ENCODE measurements at places on chromosomes 4 and X.

- no peak for DNase-seq
Measured at GRCh38 chr4:143726714-143727113, 26.2 kb upstream of the FREM3 start.

- no peak for DNase-seq
Measured at GRCh38 chr4:78342125-78342524, 209.4 kb upstream of the ANXA3 start.

GRCh38 chrX:130009658-130010223 is 27.3 kb downstream of the BCORL1 start:
- no peak for DNase-seq

DNA sequence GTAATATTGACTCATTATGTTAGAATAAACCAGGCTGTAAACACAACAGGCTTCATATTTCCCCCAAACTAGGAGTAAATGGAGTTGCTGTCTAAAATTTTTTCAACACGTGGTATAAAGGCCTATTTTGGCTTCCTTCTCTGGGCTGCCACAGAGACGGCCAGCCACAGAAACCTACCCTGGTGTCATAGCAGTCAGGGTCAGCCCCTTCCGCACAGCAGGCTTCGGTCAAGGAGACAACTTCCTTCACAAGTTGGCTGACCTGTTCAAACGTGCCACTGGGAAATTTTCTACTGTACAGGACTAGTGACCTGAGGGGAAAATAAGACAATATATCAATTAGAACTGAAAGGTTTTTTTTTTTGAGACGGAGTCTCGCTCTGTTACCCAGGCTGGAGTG is 15.8 kb downstream of the GC start:
- DNase-seq = no peak

GRCh38 chr4:175469514-175469913 is 342.6 kb downstream of the GPM6A start:
- DNase-seq = peak; percentile 30

DNA sequence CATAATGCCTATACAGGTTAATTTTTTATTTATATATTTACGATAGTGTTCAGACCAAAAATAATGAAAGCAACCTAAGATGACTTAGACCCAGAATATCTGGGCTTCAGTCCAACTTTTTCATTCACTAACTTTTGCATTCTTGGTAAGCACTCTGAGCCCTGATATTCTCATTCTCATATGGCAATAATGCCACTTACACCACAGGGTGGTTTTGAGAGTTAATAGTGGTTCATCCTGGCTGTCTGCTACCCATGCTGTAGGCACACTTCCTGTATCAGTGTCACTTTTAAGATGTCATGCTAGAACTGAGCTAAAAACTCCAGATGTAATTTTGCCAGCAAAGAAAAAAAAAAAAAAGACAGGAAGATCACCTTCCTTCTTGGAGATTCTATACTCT is 508.7 kb upstream of the FMR1 start:
- no peak for DNase-seq

DNA sequence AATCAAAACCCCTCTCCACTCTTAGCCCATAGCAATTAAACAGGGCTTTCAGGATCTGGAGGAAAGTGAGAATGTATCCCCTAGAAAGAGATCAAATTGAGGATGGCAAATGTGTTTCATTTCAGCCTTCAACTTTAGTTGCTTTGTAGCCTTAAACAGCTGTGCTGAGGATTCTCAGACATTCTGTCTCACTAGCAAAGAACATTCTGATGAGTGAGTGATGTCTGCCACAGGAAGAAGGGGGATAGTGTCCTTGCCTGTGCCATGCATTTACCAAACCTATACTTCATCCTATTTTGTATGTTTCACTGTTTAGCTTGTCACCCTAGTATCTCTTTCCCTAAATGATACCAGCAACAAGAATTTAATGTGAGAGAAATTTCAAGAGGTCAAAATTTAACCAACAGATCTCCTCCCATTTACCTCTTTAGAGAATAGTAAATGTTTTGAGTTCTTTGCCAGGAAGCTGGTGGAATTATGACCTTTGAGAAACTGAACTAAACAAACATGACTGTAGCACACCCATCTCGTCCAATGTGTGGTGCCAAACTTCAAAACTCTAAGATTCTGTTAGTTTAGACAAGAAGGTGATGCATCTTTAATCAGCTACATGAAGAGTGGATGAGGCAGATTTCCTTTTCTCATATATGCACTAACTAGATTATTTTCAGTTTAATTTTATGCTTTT is 165.6 kb downstream of the PALLD start:
- DNase-seq = no peak

DNA sequence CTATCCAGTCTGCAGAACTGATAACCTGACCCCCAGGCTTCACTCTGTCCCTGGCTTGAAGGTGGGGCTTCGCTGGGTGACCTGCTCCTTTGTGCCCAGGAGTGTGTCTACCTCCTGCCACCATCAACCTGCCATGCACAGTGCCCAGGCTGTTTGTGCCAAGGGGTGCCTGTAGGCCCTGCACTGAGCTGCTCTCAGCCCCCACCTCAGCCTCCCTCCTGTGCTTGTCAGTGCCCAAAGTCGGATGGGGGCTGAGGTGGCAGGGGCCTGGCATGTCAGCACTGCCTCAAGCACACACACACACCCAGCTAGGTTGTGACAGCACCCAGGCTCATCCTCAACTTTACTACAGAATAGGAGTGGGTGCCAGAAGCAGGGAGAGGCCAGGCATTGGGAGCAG is 23.5 kb downstream of the SPCS3 start:
- no peak for DNase-seq

DNA sequence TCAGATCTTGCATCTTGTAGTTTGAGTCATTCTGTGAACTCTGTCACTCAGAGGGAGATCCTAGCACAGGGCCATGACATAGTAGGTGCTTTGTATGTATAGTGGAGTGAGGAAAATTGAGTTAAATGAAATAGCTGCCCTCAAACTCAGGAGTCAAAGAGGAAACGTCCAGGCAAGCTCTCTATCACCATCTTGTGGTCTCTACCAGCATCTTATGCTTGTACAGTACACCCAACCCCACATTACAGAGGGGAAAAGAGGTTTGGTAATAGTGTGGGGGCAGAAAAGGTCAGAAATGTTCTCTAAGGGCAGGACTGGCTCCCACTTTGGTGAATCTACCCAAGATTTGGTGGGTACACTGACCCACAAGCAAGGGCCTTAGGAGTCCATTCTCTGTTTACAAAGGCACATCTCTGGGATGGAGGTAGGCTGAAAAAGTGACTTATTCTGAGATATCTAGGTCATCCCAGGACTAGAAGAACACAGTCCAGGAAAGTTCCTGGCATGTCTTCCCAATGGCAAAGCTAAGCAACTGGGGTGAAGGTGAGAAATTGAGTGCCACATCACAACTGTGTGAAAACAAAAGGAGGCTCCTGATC is 131.8 kb downstream of the OR13H1 start:
- peak; percentile 12 for DNase-seq

DNA sequence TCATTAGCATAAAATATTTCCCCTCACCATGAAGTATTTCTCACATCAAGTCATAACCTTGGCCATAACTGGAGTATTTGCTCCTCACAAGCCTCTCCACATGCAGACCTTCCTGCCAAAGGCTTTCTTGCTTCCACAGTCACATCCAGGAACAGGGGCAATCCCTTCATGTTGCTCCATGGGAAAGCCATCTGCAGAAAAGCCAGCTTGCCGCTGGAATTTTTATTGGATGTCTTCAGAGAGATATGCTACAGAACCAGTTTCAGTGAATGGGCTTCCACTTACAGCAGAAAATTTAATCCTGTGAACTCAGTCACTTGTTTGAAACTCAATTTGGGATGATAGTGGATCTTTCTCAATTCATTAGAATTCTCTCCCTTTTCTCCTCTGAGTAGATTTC is 3.2 kb upstream of the CDKN2AIP start:
- no peak for DNase-seq
